ENCODE measurements at places on chromosomes 11 and 22.

DNA sequence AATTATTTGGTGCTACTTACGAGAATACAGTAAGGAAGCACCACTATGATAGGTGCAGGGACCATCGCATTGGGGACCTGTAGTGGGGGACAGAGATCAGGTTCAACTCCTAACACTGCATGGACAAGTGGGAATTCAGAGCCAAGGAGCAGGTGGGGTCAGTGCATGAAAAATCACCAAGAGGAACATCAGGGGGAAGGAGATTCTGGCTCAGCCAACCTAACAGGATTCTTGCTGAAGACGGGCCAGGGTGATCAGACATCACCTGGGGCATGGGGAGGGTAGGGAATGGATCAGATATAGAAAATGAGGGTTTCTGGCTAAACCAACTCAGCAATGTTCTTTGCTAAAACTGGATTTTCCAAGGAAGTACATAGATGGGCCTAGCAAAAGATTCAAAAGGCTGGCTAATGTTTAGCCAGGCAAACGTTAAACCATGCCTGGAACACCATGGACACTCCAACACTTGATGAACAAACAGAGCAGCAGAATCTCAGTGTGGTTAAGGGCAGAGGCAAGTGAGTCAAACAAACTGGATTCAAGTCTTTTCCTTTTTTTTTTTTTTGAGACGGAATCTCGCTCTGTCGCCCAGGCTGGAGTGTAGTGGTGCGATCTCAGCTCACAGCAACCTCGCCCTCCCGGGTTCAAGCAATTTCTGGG, 70.0 kb downstream of the MICAL3 start:
- DNase-seq, result no peak

- DNase-seq, result peak; percentile 27
These were observed 495 bp downstream of the HYOU1 start for GRCh38 chr11:119056421-119056999.

- peak; percentile 5 for DNase-seq
These were observed 67.7 kb downstream of the BCL2L13 start for GRCh38 chr22:17705951-17706900.

DNA sequence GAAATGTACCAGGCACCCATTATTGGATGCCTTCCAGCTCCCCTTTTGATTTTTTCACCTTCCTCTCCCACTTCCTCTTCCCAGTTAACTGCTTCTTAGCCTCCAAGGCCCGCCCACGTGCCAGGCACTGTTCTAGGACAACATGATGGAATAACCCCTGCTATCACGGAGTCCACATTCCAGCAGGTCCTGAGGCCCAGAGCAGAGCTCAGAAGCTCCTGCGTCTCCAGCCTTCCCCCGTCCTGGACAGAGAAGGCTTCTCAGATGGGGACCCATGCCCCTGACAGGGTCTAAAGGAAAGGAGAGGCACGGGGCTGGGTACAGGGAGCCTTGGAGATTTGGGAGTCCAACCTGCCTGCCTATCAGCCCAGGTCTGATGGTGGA, 29.1 kb downstream of the TRIM29 start:
- DNase-seq, result no peak

DNA sequence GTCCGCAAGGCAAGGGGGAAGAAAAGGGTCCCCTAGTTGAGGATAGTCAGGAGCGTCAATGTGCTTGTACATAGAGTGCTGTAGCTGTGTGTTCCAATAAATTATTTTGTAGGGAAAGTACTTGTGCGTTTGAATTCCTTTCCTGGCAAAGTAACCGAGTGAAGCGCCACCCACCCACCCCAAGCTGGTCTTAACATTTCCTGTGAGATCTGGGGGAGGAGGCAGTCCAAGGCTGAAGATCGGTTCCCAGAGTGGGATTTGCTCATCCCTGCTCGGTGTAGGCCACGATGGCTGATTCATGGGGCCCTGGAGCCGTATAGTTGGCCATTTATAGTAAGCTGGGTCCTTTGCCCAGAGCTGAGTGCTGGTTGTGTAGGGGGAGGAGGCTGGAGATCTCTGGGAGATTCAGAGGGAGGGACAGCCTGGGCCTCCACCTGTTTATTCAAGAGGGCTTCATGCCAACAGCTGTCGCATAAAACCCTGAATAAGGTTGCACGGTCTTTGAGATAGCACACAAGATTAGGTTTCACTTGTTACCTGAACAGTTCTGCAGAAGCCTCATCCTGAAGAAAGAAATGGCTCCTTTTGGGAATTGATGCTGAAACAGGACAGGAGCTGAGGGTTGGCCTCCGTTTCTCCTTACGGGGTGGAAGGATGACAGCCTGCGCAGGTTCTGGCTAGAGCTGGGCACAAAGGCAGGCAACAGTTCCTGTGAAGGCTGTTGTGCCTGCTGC, 2.4 kb downstream of the ATF4 start:
- DNase-seq, result no peak

GRCh38 chr11:17445240-17445795, 31.3 kb downstream of the ABCC8 start:
- DNase-seq, result no peak

DNA sequence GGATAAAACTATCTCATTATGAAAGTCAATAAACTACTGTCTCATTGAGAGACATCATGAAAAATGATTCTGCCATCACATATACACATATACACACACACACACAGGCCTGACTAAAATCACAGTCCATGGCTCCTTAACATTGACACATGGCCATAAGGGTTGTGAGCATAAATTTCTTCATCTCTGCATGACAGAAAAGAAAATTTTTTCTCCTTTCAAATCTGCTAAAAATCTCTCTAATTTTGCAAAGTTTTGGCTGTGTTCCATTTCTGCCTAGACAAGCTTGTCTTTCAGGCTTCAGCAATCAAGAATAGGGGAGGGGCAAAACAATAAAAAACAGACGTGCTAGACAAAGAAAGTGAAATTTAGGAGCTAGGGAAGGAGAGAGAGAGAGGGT, 324.5 kb downstream of the LRRC4C start:
- no peak for DNase-seq

- DNase-seq, result no peak
These were observed 75.4 kb upstream of the DDI1 start for GRCh38 chr11:103961010-103961409.

DNA sequence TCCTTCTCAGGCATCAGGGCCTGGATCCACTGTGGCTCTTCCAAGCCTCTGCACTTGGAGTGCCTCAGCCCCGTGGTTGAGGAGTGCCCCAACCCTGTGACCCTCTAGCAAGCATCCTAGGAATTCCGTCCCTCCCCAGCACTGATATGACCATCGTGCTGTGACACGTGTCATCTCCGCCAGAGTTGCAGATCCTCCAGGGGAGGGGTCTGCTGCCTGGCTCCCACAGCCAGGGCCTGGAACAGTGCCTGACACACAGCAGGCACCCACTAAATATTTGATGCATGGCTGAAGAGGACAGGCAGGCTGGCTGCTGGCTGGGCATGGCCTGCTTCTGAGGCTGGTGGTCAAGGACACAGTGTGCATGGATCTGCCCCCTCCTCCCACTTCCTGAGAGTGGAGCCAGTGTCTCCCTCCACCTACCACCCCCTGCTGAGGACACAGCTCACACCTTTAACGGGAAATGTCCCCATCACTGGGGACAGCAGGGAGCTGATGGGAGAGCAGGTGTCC, 1.7 kb upstream of the CD81 start:
- DNase-seq, result no peak

Data from activated naive CD4-positive, alpha-beta T cell (primary cell).